ENCODE measurements at places on chromosomes 5 and 9. TPM values are rescaled to one million over a fixed set of nuclear protein-coding genes. Genes with fewer than 3 reads are reported as not detected.

DNA sequence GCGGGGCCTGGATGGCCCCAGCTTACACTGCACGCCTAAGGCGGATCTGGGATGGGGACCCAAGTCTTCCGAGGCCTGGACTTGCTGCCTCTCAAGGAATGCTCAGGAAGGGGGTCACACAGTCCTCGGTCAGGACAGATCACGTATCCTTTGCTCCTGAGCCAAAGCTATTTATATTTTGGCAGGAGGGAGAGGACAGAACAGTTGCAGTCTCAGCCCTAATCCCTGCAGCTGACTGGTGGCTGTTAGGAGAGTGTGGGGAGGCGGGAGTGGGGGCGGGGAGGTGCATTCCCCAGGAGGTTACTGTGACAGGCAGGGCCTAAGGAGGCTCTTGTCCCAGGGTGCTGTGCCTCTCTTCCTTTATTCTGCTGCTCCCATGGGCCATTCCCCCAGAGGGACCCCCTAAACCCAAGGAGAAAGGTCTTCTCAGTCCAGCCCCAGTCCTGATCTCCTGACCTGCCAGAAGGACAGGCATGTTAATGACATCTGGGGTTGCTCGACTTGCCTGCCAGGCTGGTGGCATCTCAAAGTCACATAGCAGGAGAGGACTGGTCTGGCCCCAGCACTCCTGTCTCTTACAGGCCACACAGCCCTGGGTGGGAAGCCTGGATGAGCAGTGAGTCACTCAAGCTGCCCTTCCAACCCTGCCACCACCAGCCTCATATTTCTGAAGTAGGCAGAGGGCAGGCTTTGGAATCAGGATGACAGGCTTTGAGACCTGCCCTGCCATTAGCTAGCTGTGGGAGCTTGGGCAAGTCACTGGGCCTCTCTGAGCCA lies 51.9 kb downstream of the COL27A1 start:
- DNase-seq: no peak

GRCh38 chr5:32581010-32581785 lies 4.2 kb upstream of the SUB1 start:
- DNase-seq: no peak

DNA sequence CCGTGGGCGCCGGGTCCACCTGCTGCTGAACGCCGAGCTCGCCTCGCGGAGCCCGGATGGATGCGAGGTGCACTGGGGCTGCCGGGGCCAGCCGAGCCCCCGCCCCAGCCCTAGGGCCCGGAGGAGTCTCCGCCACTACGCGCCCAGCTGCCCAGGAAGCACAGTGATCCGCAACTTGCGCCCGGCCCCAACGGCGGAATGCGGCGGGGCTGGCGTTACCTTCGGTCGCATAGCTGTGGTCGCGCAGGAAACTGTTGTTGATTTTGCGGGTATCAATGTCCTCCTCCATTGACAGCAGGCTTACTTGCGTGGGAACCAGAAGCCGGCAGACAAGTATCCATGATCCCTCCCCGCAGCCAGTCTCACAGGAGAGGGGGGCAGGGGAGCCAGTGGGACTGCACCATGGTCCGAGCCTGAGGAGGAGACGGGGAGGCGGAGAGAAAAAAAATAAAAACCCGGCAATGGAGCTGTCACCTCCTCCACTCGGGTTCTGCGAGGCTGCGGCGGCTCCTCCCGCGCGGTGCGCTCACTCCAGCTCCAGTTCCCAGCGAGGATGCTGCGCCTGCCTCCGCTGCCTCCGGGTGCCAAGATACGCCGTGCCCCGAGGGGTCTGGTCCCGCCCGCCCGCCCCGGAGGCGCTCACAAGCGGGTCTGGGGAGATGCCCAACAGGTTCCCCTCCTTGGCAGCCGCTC lies 628 bp downstream of the PPP2R2B start:
- no peak for DNase-seq

DNA sequence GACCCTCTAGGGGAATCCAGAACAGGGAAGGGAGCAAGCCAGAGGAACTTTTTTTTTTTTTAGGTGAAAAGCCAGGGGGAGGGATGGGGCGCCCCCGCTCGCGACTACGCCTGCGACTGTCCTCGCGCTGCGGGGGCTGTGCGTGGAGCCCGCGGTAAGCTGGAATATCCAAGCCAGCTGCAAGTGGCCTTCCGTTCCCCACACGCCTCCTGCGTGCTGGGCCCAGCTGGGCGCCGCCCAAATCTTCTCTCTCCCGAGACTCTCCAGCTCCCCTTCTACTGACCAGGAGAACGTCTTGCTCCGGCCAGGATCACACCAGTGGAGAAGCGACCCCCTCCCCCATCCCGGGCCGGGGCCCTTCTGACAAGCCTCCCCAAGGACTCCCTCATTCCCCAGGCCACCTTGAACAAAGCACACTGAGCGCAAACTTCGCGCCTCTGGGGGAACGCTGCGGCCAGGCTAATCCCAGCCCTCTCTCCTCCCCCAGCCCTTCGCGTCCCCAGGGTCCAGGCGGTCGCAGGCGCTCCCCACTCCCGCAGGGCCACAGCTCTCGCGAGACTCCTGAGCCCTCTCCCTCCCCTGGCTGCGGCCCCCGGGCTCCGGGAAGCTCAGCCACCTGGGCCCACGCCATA lies 6.6 kb downstream of the BARX1 start:
- no peak for DNase-seq

DNA sequence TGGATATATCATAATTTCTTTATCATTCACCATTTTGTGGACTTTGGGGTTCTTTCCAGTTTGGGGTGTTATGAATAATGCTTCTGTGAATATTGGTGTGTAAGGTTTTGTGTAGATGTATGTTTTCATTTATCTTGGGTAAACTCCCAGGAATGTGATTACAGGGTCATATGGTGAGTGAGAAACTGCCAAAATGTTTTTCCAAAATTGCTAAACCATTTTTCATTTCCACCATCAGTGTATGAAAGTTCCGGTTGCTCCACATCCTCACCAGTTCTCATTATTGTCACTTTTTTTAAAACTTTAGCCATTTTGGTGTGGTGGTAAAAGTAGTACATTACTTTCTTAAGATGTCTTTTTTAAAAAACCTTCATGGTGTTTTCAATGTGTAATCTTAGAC lies 152.9 kb downstream of the NIPBL start:
- no peak for DNase-seq

- no peak for DNase-seq
Observed at GRCh38 chr5:72282878-72283277, 37.2 kb downstream of the MRPS27 start.

DNA sequence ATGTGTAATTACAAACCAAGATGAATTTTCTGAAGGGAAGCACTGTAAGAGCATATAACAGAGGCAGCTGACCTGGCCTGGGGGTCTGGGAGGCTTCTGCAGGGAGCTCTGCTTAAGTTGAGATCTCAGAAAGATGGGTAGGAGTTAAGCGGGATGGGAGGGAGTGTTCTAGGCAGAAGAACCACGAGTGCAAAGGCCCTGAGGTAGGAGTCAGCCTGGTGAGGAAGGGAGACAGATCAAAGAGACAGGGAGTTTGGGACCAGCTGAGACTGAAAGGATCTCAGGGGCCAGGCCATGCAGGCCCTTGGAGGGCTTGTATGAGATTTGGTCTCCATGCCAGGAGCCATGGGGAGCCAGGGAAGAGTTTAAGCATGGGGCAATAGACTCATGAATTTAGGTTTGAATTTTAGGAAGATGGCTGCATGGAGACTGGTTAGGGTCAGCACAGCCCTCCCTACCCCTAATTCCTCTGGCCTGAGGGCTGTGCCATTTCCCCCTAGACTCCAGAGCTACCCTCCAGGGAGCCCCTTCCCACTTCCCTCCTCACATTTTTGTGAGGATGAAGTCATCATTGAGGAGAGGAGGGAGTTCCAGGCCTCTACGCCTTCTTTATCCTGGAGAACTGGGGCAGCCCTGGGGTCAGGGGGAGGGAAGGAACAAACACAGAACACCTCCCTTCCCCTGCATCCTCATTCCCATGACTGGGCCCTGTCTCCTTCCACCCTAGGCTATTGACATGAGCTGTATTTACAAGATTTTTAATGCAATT lies 4.8 kb upstream of the ARAP3 start:
- no peak for DNase-seq

- DNase-seq: no peak
Observed at GRCh38 chr5:58893551-58893950, 310.7 kb downstream of the RAB3C start.

DNA sequence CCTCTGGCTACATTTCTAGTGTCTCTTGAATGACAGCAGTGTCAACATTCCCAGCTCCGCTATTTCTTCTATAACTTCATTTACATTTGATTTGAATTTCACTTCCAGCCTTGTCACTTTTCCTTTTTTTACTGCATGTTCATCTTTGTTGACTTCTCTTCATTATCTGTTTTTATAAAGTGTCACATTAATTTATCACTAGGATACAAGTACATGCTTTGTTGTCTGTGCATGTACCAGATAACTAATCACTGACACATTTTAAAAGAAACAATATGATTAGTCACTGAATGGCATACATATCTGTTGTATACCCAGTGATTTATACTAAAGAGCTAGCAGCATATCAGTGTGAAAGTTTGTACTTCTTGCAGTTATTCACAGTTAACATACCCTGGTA lies 29.1 kb downstream of the ARSK start:
- DNase-seq: no peak

DNA sequence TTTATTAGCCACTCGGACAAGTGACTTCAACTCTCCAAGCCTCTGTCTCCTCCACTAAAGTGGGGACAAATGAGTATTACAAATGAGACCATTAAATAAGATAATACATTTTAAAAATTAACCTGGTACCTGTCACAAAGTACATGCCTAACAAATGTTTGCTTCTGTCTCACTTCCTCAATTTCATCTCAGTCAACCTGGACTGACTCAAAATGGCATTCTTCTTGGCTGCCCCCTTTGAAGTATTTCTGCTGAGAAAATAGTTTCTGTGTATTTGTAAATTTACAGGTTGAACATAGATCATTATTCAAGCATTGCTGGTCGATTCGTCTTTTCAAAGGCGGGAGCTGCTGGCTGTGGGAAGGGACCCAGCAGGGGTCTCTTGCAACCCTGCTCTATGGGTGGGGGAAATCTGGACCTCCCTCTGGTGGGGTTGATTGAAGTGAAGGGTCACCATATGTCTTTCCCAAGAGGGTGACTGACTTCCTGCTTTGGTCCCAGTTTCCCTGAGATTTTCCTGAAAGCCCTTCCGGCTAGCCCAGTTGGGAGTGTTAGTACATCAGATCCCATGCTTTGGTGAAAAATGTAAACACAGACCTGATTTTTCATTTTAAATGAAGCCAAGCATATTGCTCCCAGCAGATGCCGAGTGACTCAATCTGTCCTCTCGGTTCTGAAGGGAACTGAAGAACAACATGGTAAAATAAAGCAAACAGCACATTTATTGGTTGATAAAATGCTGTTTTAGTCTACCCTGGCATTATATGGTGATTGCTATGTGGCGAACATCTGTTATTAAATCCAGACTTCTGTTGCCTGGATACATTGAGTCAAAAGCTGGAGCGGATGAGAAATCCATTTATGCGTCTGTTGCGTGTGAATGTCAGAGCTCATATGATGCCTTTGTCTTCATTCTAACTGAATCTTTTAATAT lies 73.0 kb downstream of the KCNIP1 start:
- no peak for DNase-seq

DNA sequence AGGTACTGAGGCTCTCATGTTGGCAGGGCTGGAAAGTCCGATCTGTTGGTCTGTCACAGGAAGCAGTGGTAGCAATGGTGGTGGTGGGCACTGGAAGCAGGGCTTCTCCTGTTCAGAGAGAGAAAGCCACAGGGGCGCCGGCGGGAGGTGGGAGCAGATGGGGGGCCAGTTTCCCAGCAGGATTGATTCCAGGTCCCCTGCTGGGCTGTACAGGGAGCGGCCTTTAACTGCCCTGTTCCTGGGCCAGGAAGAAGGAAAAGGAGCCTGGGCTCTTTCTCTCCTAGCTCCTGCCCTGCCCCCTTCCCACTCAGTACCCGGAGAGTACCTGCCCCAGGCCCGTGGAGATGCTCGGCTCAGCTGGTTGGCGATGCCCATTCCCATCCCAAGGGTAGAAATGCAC lies 2.6 kb upstream of the DAB2IP start:
- no peak for DNase-seq

DNA sequence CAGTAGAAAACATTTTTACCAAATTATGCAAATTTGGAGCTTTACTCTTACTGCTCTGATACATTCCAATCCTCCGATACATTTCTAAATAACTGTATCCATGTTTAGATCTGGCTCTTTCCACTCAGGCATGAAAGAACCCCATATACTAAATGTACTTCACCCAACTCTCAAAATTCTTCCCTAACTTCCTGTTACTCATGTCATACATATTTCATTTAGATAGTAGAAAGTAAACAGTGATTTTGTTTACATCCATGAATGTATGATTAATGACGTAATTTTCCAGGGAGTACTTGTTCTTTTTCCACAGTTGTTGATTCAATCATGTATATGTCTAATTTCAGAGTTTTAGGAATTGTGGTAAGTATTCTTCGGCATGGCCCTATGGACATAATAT lies 1426.5 kb upstream of the C9orf72 start:
- no peak for DNase-seq

DNA sequence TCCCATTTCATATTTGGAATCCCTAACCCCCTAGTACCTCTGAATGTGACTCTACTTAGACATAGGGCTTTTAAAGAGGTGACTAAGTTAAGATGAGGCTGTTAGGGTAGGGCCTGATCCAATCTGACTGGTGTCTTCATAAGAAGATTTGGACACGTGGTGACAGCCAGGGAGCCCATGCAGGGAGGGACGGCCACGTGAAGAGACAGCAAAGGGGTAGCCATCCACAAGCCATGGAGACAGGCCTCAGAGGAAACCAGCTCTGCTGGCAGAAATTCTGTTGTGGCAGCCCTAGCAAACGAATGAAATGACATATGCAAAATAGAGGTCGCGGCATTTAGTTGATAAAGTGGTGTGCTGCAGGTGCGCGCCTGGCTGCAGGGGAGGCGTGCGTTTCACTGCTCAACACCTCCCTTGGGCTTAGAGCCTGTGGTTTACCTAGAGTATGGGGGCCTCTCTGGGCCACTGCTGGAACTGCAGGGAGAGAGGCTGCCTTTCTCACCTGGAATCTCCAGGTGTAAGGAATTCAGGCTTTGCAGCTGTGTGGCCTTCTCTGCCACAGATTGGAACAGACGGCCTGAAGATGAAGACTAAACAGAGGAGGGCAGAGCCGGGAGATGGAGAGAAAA lies 7.1 kb upstream of the AFAP1L1 start:
- peak; percentile 35 for DNase-seq

GRCh38 chr5:124546643-124547042 lies 199.8 kb downstream of the ZNF608 start:
- DNase-seq: no peak

GRCh38 chr9:107815782-107816560 lies 326.4 kb upstream of the KLF4 start:
- DNase-seq: no peak

PLAC8L1 gene
- 0.24 TPM for total RNA-seq

NMUR2 gene
- total RNA-seq: 0.05 TPM

EQTN gene
- total RNA-seq: 0.05 TPM

SQSTM1 gene
- total RNA-seq: 97.9 TPM

FOXD4L3 gene
- total RNA-seq: 0.94 TPM
